ENCODE measurements at places on chromosomes 3 and 15. TPM values are rescaled to one million over a fixed set of nuclear protein-coding genes. Genes with fewer than 3 reads are reported as not detected.

The TNNC1 gene
- not detected for total RNA-seq

The ZMYND10 gene
- total RNA-seq, result 1.3 TPM

The PARP15 gene
- under 0.01 TPM for total RNA-seq

The PIERCE2 gene
- 2.4 TPM for total RNA-seq

The KCNAB1 gene
- not detected for total RNA-seq

The P2RY14 gene
- not detected for total RNA-seq

The HRG gene
- total RNA-seq, result not detected

The IQCH gene
- 1.9 TPM for total RNA-seq

The TMEM89 gene
- total RNA-seq, result not detected

The GOLGA8T gene
- not detected for total RNA-seq

The RTP3 gene
- not detected for total RNA-seq

The DTX3L gene
- 11.1 TPM for total RNA-seq

The SCN11A gene
- total RNA-seq, result not detected

The NRROS gene
- under 0.01 TPM for total RNA-seq

The KNL1 gene
- 15.5 TPM for total RNA-seq

The XCR1 gene
- not detected for total RNA-seq

The PRR20G gene
- not detected for total RNA-seq

The TNFAIP8L3 gene
- total RNA-seq, result 2.1 TPM

The CA12 gene
- total RNA-seq, result 18.7 TPM

The ZFYVE19 gene
- total RNA-seq, result 32.3 TPM

The HTR3E gene
- total RNA-seq, result not detected

The ANO10 gene
- 29.3 TPM for total RNA-seq

The IL5RA gene
- not detected for total RNA-seq

The CAMP gene
- total RNA-seq, result not detected

The TGM5 gene
- not detected for total RNA-seq

The TRAIP gene
- 10.3 TPM for total RNA-seq

The PYGO1 gene
- total RNA-seq, result 5.9 TPM

The P4HTM gene
- 20.5 TPM for total RNA-seq

The ARGFX gene
- total RNA-seq, result not detected

The CEP70 gene
- 13.4 TPM for total RNA-seq

The CNTN3 gene
- total RNA-seq, result 0.84 TPM

The TF gene
- not detected for total RNA-seq

The SYNPR gene
- total RNA-seq, result not detected

The ARNT2 gene
- 8.4 TPM for total RNA-seq

The SI gene
- total RNA-seq, result not detected

The LEKR1 gene
- total RNA-seq, result 0.45 TPM

The EIF4G1 gene
- 375 TPM for total RNA-seq

The CCR9 gene
- not detected for total RNA-seq

The GOLGA6B gene
- not detected for total RNA-seq

The MAP6D1 gene
- 3.2 TPM for total RNA-seq

The CPLX3 gene
- total RNA-seq, result not detected

The DNAH12 gene
- not detected for total RNA-seq

The PRTG gene
- total RNA-seq, result 4.2 TPM

The SKOR1 gene
- total RNA-seq, result not detected

The GP9 gene
- total RNA-seq, result not detected

The PTX3 gene
- 276 TPM for total RNA-seq

The CSNK1G1 gene
- total RNA-seq, result 8.8 TPM

The TM4SF1 gene
- 155 TPM for total RNA-seq

All from bronchus fibroblast of lung (primary cell).